ENCODE measurements at places on chromosomes 11 and 22.
A peak's percentile ranks its signal among the peaks of the same experiment; 100 is the strongest.

GRCh38 chr22:45768490-45768889 lies 96.9 kb downstream of the ATXN10 start:
- DNase-seq: no peak

DNA sequence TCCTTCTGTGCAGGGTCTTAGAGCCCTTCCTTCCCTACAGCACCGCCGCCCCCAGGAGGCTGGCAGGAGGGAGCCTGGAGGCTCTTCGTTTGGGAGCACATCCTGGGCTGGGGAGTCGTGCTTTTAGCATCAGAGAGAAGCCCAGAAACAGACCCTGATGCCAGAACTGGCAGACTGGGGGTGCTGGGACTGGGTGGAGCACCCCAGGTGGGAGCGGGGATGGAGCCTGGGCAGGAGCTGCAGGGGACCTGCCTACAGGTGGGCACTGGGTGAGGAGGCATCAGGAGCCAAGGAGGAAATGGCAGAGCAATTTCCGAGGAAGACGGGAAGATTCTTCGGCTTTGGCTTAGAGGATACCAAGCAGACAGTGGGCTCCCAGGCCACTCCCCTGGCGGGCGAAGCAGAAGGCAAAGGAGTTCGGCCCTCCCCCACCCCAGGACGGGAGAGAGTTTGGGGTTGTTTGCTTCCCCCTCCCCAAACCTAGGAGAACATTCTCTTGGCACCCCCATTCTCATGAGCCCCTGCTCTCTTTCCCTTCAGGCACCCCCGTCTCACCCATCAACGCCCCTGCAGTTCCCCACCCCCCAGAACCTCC lies 1.1 kb downstream of the SYT7 start:
- DNase-seq: no peak

- peak; percentile 78 for DNase-seq
These were observed 16.6 kb downstream of the OR8A1 start for GRCh38 chr11:124586238-124586860.

DNA sequence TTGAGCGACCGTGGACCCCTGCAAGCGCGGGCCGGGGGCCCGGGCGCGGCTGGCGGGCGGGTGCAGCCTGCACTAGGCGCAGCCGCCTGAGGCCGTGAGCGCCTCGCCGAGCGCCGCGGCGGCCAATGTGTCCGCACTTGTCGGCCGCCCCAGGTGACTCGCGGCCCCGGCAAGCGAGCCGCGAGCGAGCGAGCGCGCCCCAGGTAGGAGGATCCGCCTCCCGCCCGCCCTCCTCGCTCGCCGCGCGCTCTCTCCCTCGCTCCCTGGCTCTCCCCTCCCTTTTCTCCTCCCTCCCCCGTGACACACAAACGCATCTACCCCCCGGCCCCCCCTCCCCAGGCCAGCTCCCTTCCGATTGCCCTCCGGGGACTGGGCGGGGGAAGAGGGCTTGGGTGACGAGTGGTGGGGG lies at the start of gene WNT7B:
Gene WNT7B (minus strand): TSS at position 160 of the 409 bp plus-strand sequence. CDS start 408 bp downstream, outside the sequence.
- DNase-seq: no peak

DNA sequence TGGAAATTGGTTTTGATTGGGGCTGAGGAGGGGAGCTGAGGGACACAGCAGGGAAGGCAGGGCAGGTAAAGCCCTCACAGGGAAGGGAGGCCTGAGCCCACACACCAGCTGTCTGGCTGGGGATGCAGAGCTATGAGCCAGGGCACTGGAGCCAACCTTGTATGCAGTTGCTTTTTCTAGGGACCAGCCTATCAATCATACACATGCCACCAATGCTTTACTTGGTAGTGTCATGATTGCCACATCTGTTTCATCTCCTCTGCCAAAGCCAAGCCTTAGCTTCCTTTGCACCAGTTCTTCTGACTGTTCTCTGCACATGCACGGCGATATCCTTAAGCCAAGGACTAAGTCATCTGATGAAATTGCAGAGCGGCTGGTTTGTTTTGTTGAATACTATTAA lies 207.1 kb upstream of the PLET1 start:
- DNase-seq: no peak

- DNase-seq: peak; percentile 74
These were observed 2.8 kb upstream of the OR51M1 start for GRCh38 chr11:5380740-5381342.

GRCh38 chr11:37671321-37671720 lies 1073.3 kb upstream of the RAG2 start:
- no peak for DNase-seq

GRCh38 chr11:18010977-18011586 lies 1.8 kb downstream of the SERGEF start:
- no peak for DNase-seq

DNA sequence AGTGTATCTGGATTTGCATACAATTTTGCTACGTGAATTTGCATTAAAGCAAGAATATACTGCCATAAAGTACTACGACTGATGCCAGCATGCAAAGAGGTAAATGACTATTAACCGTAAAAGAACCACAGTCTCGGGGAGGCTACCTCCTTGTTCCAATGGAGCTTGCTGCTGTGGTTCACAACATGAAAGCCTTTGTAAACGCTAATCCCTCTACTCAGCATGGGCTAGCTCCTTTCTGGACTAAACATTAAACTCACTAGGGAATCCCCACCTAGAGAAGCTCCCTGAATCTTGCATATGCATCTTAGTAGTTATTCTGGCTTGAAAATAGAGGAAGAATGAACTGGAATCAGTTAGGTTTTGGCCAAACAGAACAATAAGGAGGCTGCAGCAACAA lies 60.5 kb upstream of the ARHGAP32 start:
- DNase-seq: no peak

GRCh38 chr11:75532200-75533048 lies 6.7 kb upstream of the GDPD5 start:
- DNase-seq: peak; percentile 82

DNA sequence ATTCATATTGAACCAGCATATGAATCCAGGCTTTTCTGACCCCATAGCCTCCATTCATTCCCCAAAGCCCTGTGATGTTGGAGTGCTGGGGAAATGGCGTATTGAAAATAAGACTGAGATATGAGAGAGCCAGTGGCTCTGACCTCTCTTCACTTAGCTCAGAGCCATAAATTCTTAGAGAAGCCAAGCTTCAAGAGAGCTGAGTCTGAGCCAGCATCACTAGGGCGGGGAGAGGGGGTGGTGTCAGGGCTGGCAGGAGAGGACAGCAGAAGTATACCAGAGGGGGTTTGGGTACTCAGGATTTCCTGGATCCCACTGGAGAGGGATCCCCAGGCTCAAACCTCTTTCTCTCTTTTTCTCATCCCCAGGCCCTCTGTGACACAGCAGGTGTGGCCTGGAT lies 16.7 kb upstream of the MOGAT2 start:
- DNase-seq: no peak

GRCh38 chr11:114820621-114821020 lies 142.3 kb downstream of the NXPE2 start:
- no peak for DNase-seq

- DNase-seq: no peak
These were observed 72.1 kb downstream of the RNF169 start for GRCh38 chr11:74820763-74821162.

DNA sequence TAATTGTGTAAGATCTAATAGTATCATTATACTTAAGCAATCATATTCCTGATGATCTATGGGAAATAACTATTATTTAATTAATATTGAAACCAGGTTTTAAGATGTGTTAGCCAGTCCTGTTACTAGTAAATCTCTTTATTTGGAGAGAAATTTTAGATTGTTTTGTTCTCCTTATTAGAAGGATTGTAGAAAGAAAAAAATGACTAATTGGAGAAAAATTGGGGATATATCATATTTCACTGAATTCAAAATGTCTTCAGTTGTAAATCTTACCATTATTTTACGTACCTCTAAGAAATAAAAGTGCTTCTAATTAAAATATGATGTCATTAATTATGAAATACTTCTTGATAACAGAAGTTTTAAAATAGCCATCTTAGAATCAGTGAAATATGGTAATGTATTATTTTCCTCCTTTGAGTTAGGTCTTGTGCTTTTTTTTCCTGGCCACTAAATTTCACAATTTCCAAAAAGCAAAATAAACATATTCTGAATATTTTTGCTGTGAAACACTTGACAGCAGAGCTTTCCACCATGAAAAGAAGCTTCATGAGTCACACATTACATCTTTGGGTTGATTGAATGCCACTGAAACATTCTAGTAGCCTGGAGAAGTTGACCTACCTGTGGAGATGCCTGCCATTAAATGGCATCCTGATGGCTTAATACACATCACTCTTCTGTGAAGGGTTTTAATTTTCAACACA lies 6.4 kb downstream of the BIRC3 start:
- DNase-seq: no peak

DNA sequence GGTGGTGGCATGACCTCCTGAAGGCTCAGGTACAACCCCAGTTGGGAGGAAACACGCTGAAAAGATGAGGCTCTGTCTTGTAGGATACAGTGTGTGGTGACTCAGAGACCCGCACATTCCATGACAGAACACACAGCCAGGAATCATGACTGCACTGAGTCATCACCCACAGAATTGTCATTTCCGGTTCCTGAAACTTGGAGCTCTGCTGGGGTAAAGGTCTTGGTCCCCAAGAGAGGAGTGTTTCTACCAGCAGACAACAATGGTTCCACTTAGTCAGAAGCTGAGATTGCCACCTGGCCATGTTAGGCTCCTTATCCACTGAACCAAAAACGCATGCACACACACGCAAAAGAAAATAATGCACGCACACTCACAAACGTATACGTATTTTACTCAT lies 31.5 kb upstream of the CYB5R3 start:
- no peak for DNase-seq

GRCh38 chr11:113690619-113691569 lies 15.2 kb downstream of the TMPRSS5 start:
- peak; percentile 45 for DNase-seq

DNA sequence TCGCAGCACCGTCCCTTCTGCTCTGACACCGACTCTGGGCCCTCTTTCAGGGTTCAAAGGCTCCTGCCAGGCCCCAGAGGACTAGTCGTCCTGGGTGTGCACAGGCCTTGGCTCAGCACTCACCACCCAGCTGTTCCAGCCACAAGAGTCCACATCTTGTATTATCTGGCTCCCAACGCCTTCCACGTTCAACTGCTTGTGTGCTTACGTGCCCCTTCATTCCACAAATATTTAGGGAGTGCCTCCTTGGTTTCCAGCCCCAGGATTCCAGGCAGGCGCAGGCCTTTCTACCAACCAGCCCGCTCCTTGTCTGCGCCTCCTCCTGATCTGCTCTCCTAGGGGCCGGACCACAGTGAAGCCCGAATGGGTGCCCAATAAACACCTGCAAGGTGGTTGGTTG lies 70.9 kb downstream of the SCUBE1 start:
- DNase-seq: peak; percentile 31

- DNase-seq: no peak
These were observed 10.0 kb downstream of the DCPS start for GRCh38 chr11:126313826-126314225.

Data from testis (tissue), 5 donors.